ENCODE measurements at places on chromosomes 2 and 18.

DNA sequence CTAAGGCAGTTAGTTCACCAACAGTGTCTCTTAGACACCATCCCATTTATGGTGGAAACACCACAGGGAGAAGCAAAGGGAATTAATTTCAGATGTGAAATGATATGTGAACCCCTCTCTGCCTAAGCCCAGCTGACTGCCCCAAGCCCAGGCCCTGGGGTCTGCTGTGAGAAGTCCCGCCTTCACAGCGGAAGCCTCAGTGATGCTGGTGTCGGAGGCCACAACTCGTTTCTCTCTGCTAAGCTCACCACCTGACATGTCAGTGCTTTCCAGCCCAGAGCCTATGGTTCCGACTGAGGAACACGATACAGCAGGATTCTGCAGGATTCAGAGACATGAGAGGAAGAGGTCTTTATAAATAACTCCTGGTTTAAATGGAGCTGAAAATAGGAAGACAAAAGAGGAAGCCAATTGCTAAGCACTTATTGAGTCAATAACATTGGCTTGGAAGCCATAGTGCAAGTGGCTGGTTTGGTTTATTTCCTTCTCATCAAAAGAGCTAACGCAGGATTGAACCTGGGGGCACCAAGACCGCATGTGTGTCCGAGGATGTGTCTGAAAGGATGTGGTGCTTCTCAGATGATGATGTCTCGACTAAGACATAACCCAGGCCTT, 21.9 kb upstream of the LOXHD1 start:
- DNase-seq: no peak

DNA sequence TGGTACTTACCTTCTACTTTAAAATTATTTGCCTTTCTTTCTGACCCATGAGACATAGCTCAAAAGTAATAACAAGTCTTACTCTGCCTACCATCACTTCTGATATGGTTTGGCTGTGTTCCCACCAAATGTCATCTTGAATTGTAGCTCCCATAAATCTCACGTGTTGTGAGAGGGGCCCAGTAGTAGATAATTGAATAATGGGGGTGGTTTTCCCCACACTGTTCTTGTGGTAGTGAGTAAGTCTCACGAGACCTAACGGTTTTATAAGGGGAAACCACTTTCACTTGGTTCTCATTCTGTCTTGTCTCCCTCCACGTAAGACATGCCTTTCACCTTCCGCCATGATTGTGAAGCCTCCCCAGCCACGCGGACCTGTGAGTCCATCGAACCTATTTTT, 47.5 kb downstream of the GALNT3 start:
- no peak for DNase-seq

DNA sequence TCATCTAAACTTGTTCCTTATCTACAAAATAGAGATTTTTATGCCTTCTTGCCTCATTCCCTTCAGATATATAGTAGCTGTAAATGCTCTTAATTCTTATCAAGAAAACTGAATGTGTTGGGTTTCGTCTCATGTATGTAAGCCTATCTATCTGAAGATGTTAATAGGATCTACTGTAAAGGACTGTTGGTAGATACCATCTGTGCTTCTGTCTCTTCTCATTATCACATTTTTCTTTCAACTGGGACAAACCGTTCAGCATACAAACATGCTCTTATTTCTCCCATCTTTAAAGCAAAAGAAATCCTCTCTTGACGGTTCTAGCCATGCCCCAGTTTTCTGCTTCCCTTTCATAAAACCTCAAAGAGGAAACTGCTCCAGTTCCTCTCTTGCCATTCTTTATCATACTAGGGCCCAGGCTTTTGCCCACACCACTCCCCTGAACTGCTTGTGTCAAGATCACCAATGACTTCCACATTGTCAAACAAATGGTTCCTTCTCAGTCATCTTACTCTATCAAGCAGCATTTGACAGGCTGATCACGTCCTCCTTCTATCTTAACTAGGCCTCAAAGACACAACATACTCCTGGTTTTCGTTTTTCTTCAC, 88.7 kb downstream of the ARHGEF33 start:
- no peak for DNase-seq

DNA sequence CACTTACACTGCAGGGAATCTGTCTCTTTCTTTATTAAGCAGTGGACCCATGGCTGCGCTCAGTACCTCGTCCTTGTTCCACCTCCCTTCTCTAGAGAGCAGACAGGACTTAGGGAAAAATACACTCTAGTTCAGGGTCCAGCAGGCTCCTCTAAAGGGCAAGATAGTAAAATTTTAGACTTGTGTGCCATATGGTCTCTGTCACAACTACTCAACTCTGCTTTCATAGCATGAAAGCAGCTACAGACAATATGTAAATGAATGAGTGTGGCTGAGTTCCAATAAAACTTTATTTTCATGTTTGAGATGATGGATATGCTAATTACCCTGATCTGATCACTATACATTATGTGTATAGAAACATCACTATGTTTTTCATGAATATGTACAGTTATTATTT, 163.1 kb downstream of the BABAM2 start:
- DNase-seq: no peak

GRCh38 chr2:53212576-53212975, 555.0 kb upstream of the CHAC2 start:
- no peak for DNase-seq

DNA sequence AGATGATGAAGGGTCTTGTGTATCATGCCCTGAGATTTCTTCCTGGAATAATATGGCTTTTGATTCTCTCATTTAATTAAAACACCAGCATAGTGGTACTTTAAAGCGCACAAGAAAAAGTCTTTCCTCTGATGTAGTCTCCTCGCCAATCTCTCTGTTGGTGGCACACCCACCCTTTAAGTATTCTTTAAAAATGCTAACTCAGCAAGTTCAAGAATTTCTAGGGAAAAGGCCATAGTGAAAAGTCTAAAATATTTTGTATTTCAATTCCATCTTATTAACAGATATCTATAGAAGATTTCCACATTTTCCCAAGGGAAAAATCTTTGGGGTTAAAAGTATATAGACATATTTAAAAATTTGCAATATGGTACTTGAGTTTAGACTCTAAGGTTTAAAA, 34.7 kb downstream of the ACMSD start:
- no peak for DNase-seq

- DNase-seq: no peak
Observed at GRCh38 chr2:10432311-10433181, 15.6 kb downstream of the ODC1 start.

DNA sequence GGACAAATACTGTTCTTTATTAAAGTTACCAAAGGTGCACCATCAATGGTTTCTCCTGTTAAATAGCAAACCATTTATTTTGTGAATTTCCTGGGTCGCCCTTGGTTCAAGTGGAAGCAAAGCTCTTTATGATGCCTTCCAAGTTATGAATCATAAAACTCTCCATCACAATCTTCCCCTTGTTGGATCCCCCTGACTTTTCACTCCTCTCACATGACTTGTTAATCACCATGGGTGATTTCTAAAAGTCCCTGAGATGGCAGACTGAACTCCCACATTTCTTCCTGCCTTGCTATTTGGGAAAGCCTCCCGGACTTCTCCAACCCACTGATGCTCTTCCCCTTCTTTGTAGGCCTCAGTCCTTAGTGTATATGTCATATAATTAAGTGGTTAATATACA, 176.0 kb downstream of the THADA start:
- no peak for DNase-seq

GRCh38 chr2:233513953-233514655, 52.5 kb downstream of the USP40 start:
- peak; percentile 5 for DNase-seq

GRCh38 chr2:167827352-167828097, 419.9 kb downstream of the STK39 start:
- DNase-seq: no peak

GRCh38 chr2:110121052-110121334, 5.4 kb upstream of the MALL start:
- no peak for DNase-seq

GRCh38 chr2:25072606-25073005, 30.7 kb downstream of the EFR3B start:
- no peak for DNase-seq

- peak; percentile 3 for DNase-seq
Observed at GRCh38 chr2:190467575-190468083, 59.5 kb downstream of the MFSD6 start.

- no peak for DNase-seq
Observed at GRCh38 chr2:222859786-222860612, 837 bp upstream of the ACSL3 start.

GRCh38 chr18:9120796-9121195, 15.8 kb upstream of the ANKRD12 start:
- no peak for DNase-seq

DNA sequence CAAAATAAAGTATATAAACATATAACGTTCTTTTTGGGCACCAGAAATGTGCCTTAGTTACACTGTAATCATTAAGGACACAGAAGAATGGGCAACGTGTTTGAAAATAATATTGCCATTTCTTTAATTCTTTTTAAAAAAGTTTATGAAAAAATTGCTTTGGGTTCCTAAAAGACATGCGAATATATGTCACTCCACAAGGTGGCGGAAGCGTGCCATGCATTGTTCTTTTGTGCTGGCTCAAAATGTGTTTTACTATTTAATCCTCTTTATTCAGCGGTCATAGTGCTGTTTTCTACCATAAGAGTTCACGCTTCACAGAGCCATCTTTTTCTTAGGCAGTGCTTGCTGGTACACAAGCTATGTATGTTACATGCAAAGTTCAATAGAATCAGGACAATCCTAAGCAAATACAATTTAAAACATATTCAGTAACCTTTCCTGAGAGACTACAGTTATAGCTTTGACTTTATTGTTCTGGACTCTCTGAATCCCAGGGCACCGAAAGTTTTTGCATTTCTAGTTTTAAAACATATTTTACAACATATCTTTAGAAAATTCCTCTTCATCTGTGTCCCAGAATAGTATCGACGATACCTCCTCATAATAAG, 147.8 kb upstream of the ERBB4 start:
- peak; percentile 28 for DNase-seq

DNA sequence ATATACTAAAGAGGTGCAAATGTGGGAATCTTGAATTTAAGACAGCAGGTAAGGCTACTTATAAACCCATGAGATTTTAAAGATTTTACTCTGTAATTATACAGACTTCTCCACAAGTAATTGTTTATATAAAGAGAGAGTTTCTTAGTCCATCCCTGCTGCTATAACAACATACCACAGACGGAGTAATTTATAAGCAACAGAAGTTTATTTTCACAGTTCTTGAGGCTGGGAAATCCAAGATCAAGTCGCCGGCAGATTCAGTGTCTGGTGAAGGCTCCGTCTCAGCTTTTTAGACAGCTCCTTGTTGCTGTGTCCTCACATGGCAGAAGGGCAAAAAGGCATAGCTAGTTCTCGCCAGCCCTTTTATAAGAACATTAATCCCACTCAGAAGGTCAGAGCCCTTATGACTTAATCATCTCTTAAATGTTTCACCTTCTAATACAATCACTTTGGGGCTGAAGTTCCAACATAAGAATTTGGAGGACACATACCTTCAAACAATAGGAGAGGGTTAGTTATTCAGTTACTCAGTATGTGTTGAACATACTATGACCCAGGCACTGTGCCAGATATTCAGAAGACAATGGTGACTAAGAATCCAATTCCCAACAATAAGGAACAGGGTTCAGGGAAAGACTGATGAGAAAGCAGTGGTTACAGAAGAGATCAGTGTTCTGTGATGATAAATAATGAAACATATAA, 466.0 kb downstream of the RIT2 start:
- no peak for DNase-seq

DNA sequence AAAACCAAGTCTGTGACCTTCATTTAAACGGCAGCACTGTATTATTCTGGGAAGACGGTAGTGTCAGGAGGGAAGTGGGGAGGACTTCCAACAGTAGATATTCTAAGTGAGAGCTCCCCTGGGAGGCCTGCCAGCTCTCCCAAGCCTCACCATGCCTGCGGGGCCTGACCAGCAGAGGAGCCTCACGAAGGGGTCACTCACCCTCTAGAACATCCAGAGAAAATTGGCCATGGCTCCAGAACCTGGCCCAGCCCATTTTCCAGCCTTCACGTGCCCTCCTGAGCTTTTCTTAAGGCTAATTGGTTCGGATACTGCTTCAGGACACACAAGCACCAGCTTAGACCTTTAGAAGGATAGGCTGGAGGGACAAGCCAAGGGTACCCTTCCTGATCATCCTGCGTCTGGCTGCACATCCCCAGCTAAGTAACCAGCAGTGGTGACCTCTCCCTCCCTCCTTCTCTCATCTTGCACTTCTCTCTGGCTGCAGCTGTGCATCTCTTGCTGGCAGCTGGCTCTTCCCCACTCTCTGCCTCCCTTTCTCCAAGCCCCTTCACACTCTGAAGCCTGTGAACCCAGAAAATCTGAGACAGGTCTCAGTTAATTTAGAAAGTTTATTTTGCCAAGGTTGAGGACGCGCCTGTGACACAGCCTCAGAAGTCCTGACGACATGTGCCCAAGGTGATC, 120.1 kb upstream of the PKDCC start:
- DNase-seq: no peak

DNA sequence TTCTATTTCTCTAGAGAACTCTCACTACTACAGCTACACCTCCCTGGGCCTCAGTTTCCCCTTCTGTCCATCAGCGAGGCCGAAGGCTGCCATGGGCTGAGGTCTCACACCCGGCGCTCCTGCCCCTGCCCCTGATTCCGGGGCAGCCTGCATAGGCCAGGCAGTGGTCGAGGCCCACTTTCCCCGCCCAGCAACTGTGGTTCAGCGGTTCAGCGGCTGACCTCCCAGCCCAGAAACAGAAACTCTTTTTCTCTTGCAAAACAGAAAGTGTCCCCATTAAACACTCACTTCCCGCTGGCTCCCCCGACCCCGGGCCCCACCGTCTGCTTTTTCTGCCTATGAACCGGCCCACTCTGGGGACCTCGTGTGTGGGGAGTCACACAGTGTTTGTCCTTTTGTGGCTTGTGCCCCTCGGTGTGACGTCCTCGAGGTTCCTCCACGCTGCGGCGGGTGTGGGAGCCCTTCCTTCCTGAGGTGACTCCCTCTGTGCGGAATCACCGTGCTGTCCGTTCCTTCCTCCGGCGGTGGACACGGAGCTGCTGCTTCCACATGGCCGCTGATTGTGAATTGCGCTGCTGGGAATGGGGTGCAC, 16.0 kb downstream of the PDCD1 start:
- DNase-seq: no peak

- peak; percentile 78 for DNase-seq
Observed at GRCh38 chr2:223944703-223945531, at the start of gene WDFY1. Gene WDFY1, minus strand, starts transcription at chr2:223945335. Its CDS starts 51 bp downstream, at chr2:223945284.

GRCh38 chr18:7830468-7830867, 263.4 kb downstream of the PTPRM start:
- DNase-seq: peak; percentile 7

- DNase-seq: no peak
Observed at GRCh38 chr2:191499874-191500565, 177.9 kb upstream of the NABP1 start.

- DNase-seq: peak; percentile 49
Observed at GRCh38 chr2:168961450-168962229, 60.5 kb downstream of the G6PC2 start.

GRCh38 chr18:68564351-68564750, 150.6 kb downstream of the TMX3 start:
- no peak for DNase-seq
